ENCODE measurements at places on chromosomes 12 and 14.
A peak's percentile ranks its signal among the peaks of the same experiment; 100 is the strongest.

DNA sequence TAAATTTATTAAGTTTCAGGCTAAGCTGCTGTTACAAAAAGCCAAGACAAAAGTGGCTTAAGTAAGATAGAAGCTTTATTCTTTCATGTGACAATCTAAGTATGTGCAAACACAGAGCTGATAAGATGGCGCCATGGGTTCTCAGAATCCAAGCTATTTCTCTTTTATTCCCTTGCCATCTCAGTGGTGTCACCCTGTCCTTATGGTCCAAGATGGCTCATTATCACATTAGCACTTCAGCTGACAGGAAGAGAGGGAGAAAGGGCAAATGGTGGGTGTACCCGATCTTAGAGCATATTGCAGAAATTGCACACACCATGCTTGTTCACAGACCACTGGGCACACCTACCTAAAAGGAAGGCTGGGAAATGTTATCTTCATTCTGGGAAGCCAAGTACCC is 211.7 kb downstream of the TMTC2 start:
- no peak for DNase-seq

DNA sequence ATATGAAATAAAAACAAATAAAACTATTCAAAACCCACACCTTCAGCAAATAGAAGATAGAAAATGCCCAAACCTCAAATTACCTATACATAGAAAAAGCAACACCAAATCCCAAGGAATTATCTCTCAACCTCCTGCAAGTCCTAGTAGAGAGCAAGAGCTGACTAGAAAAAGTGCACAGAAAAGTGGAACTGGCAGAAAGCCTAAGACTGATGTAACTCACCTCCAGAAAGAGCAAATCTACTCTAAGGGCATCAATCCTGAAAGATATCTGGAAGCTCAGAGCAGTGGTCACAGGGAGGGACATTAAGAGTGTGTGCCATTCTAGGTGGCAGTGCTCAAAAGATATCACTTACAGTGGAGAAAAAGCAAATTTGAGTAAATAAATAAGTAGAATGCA is 62.1 kb upstream of the PLEKHG7 start:
- DNase-seq, result no peak

- no peak for DNase-seq
Measured at GRCh38 chr12:128305336-128305892, 38.4 kb downstream of the TMEM132C start.

DNA sequence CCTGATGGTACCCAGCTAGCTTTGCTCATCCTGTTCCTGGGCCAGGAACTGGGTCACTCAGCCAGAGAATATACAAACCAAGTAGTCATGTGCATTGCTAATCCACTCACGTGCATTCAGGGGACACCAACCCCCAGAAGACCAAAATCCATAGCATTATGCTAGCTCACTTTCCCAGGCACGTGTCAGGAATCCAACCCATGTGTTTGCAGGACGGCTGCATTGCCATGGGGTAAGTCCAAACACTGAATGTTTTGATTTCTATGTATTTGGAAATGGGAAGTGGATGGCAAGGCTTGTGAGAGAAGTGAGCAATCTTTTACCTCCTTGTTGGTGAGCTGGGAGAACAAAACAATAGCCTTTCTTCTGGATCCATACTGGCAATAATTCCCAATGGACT is 87.1 kb upstream of the FOXN3 start:
- no peak for DNase-seq

DNA sequence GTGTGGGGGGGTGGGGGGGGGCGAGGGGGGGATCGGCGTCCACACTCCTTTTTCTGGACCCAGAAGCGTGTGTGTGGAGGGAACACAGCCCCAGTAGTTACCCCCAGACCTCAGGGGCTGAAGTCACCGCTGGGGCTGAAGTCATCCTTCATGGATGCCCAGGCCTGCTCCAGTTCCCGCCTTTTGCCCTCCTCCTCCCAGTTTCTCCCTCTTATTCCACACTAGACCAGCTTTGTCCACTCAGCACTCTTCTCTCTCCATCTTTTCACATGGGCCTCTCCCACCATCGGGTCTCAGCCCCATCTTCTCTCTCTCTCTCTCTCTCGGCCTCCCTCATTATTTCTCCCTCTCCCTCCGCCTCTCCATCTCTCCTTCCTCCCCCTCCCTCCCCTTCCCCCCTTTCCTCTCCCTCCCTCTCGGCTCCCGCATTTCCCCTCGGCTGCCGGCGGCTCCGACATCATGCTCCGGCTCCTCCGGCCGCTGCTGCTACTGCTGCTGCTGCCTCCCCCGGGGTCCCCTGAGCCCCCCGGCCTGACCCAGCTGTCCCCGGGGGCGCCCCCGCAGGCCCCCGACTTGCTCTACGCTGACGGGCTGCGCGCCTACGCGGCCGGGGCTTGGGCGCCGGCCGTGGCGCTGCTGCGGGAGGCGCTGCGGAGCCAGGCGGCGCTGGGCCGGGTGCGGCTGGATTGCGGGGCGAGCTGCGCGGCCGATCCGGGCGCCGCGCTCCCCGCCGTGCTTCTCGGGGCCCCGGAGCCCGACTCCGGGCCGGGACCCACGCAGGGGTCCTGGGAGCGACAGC is at the start of gene P3H3:
Gene P3H3 (plus strand): TSS at position 426 of the 799 bp plus-strand sequence. CDS start 34 bp downstream, at position 460.
- DNase-seq, result no peak

DNA sequence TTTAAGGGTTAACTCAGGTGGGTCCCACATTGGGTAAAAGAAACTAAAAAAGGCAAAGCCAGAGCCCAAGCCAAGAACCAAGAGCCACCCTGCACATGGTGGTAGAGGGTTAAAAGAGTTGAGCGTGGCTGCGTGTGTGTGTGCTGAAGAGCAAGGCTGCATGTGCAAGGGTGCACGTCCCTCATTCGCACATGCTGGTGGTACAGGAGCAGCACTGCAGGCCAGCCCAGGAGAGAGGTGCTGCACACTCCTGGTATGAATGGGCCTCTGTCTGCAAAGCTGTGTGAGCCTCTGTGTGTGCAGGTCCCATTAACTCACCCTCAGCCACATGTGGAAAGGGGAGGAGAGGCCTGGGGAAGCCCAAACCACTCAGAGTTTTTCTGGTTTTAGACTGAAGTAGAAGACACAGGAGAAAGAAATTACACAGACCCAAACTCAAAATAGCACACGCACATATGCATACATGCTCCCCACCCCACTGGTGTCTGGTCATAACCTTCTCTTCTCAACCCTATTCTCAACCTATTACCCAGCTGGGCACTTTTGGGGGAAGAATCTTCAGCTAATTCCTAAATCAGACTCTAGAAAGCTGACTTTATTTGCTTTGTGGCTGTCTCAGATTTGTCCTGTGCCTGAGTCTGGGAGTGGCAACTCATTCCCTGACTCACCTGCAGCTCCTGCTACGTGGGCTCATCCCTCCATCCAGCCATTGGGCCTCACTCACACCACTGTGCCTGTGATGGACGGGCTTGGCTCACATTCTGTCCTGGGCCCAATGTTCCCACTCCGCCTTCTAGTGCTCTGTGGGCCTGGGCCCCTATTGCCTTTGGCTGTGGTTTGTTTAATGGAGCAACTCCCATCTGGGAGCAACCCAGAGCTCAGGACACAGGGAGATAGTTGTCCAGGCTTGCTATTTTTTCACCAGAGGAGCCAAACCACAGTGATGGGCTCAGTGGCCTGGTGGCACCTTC is 30.8 kb upstream of the COL2A1 start:
- no peak for DNase-seq

GRCh38 chr12:80791863-80792262 is 75.2 kb downstream of the MYF5 start:
- DNase-seq, result no peak

- DNase-seq, result peak; percentile 52
Measured at GRCh38 chr14:22200977-22201605, 387.9 kb downstream of the DAD1 start.

- no peak for DNase-seq
Measured at GRCh38 chr14:95107711-95108110, 49.6 kb downstream of the DICER1 start.

DNA sequence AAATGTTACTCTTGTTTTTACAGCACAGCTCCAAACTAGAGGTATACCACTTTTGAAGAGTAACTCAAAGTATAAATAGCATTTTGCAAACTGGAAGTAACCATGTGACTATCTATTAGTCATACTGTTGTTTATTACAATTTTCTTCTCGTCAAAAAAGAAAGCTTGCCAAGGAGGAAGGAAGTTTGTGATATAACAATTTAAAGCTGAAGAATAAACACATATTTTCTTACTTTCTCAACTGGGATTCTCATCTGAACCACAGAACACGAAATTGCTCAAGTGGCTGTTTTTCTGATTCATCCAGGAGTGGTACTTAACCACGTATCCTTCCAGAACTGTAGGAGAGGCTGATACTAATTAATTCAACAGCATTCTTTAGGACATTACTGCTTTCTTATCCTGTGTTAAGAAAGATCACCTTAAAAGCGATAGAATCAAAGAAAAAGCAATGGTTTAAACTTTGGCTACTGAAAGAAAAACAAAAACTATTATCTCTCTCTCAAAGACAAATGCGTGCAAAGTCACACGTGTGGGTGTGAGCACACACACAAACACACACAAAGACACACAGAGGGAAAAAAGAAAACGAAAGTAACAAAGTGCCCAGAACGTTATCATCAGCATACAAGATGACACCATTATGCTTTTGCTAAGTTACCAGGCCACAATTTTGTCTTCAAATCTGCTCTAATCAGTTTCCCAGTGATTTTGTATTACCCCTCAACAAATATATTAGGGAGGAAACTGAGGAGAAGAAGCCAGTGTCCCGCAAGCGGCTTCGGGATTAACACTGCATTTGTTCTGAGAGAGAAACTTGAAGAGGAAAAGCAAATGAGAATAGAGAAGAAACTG is at the start of gene CLEC2B:
Gene CLEC2B (minus strand): TSS at position 48 of the 855 bp plus-strand sequence.
- no peak for DNase-seq

DNA sequence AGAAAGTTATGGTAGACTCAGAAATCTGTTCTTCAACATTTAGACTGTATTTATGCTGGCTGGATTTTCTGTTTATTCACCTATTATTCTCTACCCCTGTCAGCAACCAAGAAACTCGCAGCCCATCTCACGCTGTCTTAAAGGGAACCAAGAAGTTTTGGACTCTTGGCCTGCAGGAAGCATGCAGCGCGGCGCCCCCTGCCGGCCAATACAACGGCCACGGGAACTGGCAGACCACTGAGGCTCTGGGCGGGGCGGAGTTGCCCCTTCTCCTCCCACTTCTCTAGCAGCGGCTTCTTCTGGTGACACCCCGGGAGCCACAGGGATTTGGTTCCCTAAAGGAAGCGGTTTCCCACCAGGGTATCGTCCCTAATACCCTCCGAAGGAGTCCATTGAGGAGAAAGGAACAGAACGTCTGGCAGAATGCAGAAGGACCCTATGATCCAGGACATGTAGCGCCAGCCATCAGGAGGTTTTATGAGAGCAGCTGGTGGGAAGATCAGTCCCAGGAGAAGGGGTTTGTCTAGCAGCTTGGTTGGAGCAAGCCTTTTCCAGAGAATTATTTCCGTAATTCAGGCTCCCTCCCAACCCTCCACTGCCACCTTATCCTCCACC is 21.0 kb upstream of the RNASE2 start:
- DNase-seq, result peak; percentile 48

- no peak for DNase-seq
Measured at GRCh38 chr12:129693731-129694130, 210.1 kb downstream of the TMEM132D start.

GRCh38 chr14:96146131-96146771 is 58.4 kb upstream of the BDKRB2 start:
- DNase-seq, result no peak

- DNase-seq, result no peak
Measured at GRCh38 chr12:122395319-122395718, 27.1 kb downstream of the CLIP1 start.

- no peak for DNase-seq
Measured at GRCh38 chr12:130339951-130340350, 2.3 kb downstream of the PIWIL1 start.

GRCh38 chr12:4448943-4449850 is 3.6 kb upstream of the FGF6 start:
- no peak for DNase-seq

DNA sequence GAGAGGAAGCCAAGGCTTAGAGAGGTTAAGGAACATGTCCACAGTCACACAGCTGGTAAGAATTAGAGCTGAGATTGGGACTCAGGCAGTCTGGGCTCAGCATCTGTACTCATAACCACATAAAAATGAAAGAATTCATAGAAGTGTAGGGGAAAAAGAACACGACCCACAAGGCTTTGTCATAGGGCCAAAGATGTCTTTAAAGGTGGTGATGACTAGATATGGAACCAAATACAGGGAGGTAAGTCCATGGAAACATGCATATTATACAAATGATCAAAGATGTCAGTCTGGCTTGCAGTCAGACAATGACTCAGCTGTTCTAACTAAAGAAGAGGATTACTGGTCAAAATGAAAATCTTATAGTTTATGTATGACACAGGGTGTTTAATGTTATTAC is 7.2 kb upstream of the SSPN start:
- DNase-seq, result no peak

GRCh38 chr14:33999771-34000291 is 49.0 kb upstream of the EGLN3 start:
- no peak for DNase-seq

GRCh38 chr12:64723630-64724029 is 35.6 kb downstream of the GNS start:
- DNase-seq, result no peak

DNA sequence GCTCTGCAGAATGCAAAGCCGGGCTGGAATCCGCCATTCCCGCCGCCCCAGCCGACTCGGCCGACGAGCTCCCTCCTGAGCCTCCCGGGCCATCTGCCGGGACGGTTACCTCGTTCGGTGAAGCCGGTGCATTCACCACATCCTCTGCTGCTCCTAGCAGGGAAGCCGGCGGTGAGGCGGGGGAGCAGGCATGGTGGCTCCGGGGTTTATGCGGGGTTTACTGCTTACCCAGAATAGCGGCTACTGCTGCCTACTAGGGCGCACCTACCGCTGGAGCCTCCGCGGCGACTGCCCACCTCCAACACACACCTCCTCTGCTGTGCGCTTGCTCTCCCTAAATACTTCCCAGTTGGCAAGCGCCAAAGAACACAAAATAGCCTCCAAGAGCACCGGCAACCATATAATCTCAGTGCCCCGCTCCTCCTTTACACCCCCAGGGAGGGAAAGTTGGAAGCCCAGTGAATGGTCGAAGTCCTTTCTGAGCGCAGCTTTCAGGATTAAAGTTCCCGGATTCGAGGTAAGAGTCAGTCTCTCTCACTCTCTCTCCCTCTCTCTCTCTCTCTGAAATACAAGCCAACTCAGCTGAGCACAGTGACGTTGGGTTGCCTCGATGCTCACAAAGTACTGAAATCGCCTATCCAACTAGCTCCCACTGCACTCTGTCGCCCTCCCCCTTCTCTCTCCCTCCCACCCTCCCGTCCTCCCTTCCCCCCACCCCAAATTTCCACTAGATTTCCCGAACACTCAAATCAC is at the start of gene TBX5:
Gene TBX5 (minus strand): TSS at position 626 of the 753 bp plus-strand sequence. CDS start 2,246 bp downstream, outside the sequence.
- DNase-seq, result no peak

GRCh38 chr12:42365486-42365885 is 39.5 kb downstream of the PPHLN1 start:
- DNase-seq, result no peak

DNA sequence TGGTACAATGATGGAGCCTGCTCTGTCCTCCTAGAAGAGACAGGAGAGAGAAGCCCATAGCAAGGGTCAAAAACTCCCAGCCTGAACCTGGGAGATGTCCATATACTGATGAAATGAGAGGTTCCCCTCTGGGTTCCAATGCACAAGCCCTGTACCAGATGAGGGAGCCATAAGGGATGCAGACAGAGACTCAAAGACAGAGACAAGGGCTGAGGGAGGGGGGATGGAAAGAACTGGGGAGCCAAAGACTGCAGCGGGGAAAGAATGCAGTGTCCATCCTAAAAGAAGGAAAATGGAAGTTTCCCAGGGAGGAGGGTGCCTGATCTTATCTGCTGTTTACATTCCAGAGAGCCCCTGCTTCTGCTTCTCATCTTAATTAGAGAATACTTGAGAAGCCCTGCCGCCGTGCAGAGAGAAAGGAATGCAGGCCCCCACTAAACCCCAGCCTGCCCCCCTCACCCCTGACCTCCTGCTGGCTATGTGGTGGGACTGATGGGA is 27.7 kb downstream of the KRT18 start:
- DNase-seq, result no peak
